ENCODE measurements at places on chromosomes 4 and X.
A peak's percentile ranks its signal among the peaks of the same experiment; 100 is the strongest.

- no peak for DNase-seq
Measured at GRCh38 chrX:108415146-108415545, 23.1 kb downstream of the COL4A6 start.

- DNase-seq, result no peak
Measured at GRCh38 chr4:2507259-2507658, 29.2 kb upstream of the FAM193A start.

- DNase-seq, result no peak
Measured at GRCh38 chr4:17958181-17958580, 63.4 kb downstream of the LCORL start.

GRCh38 chr4:89352541-89352940, 44.9 kb upstream of the GPRIN3 start:
- DNase-seq, result no peak

DNA sequence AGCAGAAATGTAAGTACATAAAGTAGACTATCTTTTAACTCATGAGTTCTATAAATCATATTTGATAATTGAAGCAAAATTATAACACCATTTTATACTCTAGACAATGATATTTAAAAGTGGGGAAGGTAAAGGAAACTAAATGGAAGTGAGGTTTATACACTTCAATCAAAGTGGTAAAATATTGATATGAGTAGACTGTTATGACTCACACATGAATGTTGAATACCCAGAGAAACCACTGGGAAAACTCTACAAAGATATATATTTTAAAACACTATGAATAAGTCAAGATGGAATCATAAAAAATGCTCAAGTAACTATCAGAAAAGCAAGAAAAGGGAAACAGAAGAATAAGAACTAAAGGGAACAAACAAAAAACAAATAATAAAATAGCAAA, 8.4 kb downstream of the VSIG1 start:
- DNase-seq, result no peak

DNA sequence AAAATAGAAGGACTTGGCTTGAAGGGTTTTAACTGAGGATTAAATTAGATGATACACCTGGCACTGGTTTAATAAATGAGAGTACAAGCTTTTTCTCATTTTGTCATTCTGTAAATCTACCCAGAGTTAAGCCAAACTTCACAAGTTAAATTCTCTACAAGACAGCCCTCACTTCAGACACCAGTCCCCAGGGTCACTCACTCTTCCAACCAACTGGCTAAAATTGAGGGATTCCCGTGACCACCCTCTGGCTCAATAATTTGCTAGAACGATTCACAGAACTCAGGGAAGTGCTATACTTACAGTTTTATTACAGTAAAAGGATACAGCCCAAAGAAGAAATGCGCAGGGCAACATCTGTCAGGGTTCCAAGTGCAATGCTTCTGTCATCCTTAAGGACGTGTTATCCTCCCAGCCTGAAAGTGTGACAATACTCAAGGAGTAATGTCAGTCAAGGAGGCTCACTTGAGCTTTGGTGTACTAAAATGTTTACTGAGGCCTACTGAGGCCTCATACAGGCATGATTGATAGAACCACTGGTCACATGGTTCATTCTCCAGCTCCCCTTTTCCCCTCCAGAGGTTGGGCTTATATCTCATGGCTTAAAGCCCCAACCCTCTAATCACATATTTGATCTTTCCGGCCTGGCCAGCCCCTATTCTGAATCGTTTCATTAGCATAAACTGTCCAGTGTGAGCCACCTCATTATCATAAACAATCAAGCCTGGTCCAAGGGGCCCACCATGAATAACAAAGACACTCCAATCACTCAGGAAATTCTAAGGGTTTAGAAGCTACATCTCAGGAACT, 9.6 kb upstream of the TMSB4X start:
- DNase-seq, result no peak

DNA sequence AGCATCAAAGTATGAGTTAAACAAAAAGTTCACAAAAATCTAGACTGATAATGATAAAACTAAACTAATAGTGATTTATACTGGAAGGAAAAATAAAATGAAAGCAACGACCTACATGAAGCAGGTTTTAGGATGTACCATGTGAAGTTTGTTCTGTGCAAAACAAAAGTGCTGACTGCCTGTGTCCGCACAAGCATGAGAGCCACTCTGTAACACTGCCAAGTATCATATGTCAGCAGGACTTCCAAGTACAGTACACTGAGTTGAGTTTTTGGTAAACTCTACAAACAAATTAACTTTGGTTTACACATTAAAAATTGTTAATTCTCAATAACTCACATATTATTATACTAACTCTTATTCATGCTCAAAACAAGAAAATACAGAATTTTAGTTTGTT, 459.0 kb downstream of the PDGFC start:
- no peak for DNase-seq

- no peak for DNase-seq
Measured at GRCh38 chrX:80578517-80579105, 158.4 kb downstream of the TENT5D start.

GRCh38 chr4:113635739-113636437, 125.7 kb downstream of the CAMK2D start:
- no peak for DNase-seq

DNA sequence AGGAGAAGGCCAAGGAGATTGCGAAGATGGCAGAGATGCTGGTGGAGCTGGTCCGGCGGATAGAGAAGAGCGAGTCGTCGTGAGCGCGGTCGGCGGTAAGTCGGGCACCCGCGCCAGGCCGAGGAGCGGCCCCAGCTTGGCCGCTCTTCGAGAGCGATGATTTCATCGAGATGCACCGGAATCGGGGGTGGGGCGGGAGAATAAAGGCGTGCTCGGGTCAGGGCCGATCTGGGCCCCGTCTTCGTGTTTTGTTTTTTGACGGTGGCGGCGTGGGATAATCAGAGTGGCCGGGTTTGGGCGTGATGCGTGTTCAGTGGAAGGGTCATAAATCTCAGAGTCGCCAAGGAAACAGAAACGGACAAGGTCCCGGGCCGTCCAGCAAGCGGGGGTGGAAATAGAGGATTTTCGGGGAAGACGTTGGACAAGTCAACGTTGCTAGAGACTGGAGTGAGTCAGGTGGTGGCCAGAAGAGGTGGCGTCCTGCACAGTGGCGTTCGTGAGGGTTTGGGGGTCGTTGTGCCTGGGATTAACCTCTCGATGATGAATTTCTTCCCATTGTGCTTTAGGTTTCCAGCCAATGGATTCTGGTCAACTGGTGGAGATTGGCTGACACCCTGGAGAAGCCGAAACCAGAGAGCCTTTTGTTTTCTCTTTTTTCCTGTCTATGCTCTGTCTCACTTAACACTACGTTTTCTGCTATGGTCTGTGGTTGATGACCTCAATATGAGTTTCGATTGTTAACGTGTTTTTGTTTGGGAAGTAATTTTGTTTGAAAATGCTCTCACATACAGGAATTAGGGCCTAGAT, 882 bp downstream of the MRFAP1 start:
- peak; percentile 66 for DNase-seq

- no peak for DNase-seq
Measured at GRCh38 chr4:79848329-79848728, 224.7 kb downstream of the ANTXR2 start.

DNA sequence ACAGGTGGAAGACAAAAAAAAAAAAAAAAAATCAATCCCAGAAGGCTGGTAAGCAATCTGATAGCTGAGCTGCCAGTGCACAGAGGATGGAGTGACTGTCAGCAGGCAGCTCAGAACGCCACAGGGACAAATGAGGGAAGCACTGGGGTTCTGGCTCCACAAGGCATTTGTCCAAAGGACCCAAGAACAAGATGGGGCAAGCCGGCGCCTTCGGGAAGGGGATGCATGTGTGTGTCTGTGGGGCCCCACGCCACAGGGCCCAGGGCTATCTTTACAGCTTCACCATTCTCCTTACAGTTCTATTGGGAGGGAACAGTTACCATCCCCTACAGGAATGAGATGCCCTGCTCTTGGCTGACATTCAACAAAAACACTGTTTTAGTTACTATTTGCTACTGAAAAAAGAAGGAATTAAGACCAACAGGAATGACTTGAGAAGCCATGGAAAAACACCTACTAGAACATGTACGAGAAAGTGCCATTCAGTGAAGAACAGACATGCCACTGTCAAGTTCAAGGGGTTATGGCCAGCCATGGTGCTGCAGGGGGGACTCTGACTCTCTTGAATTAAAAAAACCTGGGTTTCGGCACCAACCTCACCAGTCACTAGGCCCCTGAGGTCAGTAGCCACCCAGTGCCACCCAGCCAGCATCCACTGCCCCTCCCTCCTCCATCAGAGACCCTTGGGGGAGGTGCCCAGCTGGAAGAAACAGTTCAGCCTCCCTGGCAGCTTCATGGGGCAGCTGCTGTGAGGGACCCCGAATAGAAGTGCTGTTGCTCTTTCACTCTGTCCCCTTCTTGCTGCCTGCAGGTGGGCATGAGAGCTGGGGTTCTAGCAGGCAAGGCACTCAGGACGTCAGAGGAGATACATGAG, 18.5 kb downstream of the WDR1 start:
- DNase-seq, result no peak

- no peak for DNase-seq
Measured at GRCh38 chrX:10078266-10078665, 78.5 kb upstream of the CLCN4 start.

- no peak for DNase-seq
Measured at GRCh38 chrX:115031989-115032388, 14.6 kb upstream of the IL13RA2 start.

DNA sequence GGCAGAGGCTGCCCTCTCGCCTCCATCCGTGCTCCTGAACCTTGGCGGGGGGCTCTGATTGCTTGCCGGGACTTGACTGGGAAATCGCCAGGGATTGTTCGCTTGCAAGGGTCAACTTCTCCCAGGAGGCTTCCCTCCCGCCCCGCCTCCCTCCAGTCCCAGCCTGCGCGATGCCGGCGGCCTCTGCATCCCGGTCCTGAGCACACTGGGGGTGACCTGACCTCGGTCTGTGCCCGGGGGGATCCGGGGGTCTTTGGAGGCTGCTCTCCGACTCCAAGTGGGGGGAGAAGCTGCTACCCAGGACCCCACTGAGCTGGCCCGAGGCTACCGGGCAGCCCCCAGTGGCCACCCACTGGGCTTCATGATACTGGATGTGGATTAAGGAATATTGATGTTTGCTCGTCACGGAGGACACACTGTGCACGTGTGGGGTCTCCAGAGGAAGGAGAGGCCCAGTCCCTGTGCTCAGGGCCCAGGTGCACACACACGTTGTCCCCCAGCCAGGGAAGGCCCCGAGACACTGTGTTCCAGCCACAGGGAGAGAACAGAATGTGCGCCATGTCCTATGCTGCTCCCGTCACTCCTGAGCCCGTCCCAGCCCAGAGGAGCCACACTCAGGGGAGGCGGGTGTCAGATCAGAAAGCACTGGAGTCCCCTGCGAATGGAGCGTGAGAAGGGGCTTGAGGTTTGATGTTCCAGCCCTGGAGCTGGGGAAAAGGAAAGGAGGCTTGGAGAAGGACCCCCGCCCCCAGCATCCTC, 55.9 kb upstream of the NKX1-1 start:
- DNase-seq, result no peak

- peak; percentile 29 for DNase-seq
Measured at GRCh38 chrX:32448320-32448719, 763.0 kb downstream of the DMD start.

DNA sequence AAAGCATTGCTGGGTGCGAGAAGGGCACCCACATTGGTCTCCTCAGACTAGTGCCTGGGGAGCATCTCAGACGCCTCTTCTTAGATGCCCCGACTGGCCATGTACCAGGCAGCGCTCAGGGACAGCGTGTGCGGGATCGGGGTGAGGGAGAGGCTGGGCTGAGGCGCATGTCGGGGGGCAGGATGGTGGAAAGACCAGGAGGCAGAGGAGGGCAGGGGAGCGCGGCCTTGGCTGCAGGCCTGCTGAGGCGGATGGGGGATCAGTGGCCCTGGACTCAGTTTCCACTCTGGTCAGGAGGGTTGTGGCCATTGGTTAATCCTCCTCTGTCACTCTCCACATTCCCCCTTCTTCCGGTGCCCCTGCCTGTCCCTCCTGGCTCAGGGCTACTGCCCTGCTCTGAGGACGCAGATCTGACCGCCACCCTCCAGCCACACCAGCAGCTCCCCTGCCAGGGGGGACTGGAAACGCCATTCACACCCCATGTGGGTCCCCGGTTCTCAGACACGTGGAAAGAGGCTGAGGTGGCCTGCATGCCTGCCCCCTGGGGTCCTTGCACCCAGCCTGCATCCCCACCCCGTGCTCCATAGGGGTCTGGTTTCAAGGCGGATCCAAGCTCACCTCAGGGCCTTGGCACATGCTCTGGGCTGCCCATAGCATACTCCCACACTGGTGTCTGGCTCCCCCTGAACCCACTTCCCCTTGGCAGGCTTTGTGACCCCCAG, 105.9 kb downstream of the CPZ start:
- DNase-seq, result no peak

GRCh38 chr4:44771789-44772188, 45.4 kb upstream of the GNPDA2 start:
- no peak for DNase-seq

DNA sequence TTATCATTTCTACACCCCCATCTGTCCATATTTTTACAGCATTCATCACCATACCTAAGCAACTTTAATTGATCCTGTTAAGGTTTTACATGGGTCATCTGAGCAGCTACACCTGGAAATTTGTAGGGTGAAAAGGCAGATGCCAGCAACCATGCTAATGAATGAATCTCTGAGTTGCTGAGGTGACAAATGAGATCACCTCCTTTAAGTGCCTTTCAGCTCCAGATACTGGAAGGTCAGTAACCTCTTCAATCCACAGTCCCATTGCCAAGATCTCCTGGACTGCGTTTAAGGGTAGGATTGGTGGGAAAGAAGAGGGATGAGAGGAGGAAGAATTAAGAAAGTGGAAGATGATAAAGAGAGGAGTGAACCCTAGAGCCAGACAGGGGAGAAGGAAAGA, 8.5 kb upstream of the BMP3 start:
- no peak for DNase-seq

- no peak for DNase-seq
Measured at GRCh38 chrX:23765449-23765848, 17.5 kb upstream of the SAT1 start.

DNA sequence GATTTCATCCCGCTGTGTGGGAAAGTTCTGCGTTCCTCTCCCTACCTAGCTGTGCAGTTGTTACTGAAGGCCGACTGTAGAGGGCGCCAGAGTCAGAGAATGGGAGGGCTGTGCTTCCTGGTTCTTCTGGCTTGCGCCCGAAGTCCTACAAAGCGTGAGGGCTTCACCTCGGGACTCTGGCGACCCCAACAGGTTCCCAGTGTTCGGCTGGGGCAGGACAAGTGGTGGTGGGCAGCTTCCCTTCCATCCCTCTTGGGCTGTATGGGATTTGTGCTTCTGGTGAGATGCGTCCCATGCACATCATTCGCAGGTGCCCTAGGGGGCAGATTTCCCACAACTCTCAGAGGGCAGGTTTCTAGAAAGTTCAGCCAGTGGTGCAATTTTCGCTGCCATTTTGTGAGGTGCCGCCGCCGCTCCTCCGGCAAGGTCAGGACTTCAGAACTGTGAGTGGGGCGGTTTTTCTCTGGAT, 27.3 kb downstream of the CT45A1 start:
- DNase-seq, result peak; percentile 64

DNA sequence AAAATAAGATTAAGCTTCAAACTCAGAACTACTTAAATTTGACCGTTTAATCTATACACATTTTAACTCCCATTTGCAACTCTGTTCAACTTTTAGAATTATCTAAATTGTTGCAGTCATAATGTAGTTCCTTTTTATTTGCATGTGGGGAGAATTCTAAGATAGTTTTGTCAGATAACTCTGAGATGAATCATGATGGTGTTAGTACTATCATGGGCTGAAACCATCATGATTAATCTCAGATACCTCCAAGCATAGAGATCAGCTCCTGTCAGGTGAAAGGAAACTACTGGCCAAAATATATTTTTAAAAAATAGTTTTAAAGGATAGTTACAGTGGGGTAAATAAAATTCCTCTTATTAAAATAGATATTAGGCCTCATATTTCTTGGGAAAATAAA, 39.0 kb downstream of the FBXO8 start:
- no peak for DNase-seq

GRCh38 chr4:124907881-124908280, 195.3 kb upstream of the ANKRD50 start:
- no peak for DNase-seq

All from activated naive CD4-positive, alpha-beta T cell treated with anti-CD3 and anti-CD28 coated beads, Interleukin-2, amount 10 ng/mL, durations not matched to agents 7 days and 5 days (primary cell).